ENCODE measurements at places on chromosomes 13 and 19. TPM values are rescaled to one million over a fixed set of nuclear protein-coding genes. Genes with fewer than 3 reads are reported as not detected.

The TMEM38A gene
- total RNA-seq, result 3.1 TPM

The TMEM205 gene
- 286 TPM for total RNA-seq

The EFNA2 gene
- not detected for total RNA-seq

The UPK1A gene
- not detected for total RNA-seq

The NLRP9 gene
- not detected for total RNA-seq

The GFY gene
- total RNA-seq, result not detected

The DPRX gene
- total RNA-seq, result not detected

The PRTN3 gene
- 1.1 TPM for total RNA-seq

The METTL21C gene
- total RNA-seq, result not detected

The PEX11G gene
- 9.8 TPM for total RNA-seq

The PROZ gene
- total RNA-seq, result not detected

The DLEU7 gene
- total RNA-seq, result 0.15 TPM

The REXO1 gene
- 10.4 TPM for total RNA-seq
